SK-N-SH (cell line): ENCODE measurements at places on chromosomes 12 and 14. TPM values are rescaled to one million over a fixed set of nuclear protein-coding genes. Genes with fewer than 3 reads are reported as not detected.

DNA sequence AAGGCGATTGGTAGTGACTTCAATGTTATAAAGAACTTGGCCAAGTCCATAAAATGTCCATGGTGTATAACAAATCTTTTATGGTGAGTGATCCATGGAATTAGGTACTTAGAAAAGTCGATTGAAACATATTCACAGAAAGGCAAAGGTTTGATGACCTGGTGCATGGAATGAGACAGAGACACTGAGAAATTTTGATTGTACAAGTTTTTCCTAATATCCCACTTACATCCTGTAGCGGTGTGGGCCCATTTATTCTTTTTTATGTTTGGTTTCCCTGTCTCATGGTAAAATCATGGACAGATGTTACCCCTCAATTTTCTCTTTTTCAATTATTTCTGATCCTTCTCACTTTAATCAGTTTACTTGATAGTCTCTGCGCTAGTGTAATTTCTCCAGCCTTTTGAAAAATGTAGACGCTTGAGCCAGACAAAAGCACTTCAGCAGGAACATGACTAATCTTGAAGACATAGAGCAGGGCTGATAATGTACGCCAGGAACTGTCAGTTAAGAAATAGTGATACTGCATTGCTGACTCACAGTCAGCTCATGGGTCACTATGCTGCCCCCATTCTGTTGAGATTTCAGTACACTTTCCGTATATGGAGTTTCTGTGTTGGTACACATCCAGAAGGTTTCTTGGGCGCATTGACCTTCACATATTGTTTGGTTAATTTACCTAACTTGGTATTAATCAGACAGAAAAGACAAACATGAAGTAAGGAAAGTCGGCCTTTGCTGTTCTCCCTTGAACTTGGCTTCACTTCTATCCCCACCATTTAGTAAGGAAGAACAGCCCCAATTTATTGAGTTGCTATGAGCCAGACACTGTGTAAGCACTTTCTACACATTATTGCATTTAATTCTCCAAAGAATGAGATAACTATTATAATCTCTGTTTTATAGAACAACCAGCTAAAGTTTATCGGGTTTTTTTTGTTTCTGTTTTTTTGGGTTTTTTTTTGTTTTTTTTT lies 841.7 kb downstream of the DIO2 start:
- peak; percentile 11 for DNase-seq
- no peaks in the 10 kb centered on the region for H3K4me1 ChIP-seq
- H3K36me3 ChIP-seq = no peaks in the 10 kb centered on the region
- H3K27ac ChIP-seq = peak overlapping the region; percentile 79; the same call in 1 of the 2 replicates
- no peak overlapping the region for H3K4me3 ChIP-seq

DNA sequence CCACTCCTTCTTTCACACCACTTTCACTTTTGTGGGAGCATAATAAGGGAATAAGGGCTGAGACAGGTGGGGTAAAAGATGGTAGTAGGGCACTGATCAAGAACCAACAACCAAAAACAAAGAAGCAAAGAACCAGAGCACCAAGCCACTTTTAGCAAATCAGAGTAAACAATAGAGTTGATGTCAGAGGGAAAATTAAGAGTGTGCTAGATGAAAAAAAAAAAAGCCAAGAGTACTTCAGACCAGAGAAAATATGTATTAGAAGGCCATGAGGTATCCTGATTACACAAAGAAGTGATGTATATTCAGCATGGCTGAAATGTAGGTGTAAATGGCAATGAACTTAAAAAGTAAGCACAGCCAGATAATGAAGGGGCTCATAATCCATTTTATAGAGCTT lies 75.4 kb downstream of the ABCC9 start:
- H3K27ac ChIP-seq = no peak overlapping the region

DNA sequence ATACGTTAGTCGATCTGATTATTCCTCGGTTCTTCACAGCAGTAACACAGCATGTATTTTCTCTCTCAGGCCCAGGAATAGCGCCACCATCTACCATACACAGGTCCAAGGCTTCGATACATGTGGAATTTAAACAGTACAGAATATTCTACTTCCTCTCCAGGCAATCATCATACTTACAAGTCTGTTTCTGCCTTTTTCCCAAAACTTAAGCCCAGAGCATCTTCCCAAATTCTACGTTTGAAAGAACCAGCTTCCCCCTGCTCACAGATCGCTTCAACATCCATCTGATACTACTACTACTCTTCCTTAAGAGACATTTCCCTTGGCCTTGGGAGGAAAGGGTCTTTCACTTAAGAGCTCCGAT lies 626 bp downstream of the TXNDC16 start:
- DNase-seq = peak; percentile 38
- no peaks in the 10 kb centered on the region for H3K27me3 ChIP-seq
- peaks cover 7% of the 10 kb centered on the region; the same call in 1 of the 2 replicates for H3K4me1 ChIP-seq
- H3K4me3 ChIP-seq = peak overlapping the region; percentile 94

- no peak overlapping the region for H3K27ac ChIP-seq
- H3K36me3 ChIP-seq = no peaks in the 10 kb centered on the region
- H3K4me1 ChIP-seq = peaks cover 4% of the 10 kb centered on the region; the same call in 1 of the 2 replicates
- H3K4me3 ChIP-seq = no peak overlapping the region
- DNase-seq = no peak
Measured at GRCh38 chr12:94575024-94575423, 75.3 kb downstream of the TMCC3 start.

DNA sequence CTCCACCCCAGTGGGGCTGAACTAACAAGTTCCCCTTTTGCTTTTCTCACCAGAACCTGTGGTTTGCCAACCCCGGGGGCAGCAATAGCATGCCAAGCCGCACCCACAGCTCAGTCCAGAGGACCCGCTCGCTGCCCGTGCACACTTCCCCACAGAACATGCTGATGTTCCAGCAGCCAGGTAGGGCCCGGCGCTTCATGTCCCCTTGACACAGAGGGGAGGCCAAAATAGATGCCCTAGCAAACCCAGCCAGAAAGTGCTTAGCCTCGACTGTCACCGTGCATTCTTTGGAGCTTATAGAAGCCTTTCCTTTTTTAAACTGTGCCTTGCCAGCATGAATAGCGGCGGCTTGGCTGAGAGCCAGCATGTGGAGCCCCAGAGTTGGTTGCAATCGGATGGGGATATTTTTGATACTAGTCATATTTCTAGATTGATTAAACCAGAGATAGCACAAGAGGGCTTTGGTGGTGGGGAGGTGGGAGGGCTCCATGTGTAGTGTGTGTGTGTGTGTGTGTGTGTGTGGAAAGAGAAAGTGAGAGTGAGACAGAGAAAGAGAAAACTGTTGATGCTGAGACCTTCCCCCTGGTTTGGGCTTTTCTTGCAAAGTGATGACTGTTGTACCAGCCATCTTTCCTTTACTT lies 126.1 kb downstream of the GCH1 start:
- peak overlapping the region; percentile 77 for H3K27ac ChIP-seq
- DNase-seq = peak; percentile 33
- peaks cover 21% of the 10 kb centered on the region for H3K36me3 ChIP-seq
- H3K4me3 ChIP-seq = peak overlapping the region; percentile 23; the same call in 1 of the 2 replicates
- no peaks in the 10 kb centered on the region for H3K27me3 ChIP-seq

The COX8C gene
- polyA plus RNA-seq = not detected in 2 replicates

The KCNC2 gene
- not detected in 2 replicates for polyA plus RNA-seq

The TCHP gene
- polyA plus RNA-seq = 19.0 and 37.3 TPM in 2 replicates
